Adipose tissue (tissue), 3 donors: ENCODE measurements at places on chromosomes 3 and 15. TPM values are rescaled to one million over a fixed set of nuclear protein-coding genes. Genes with fewer than 3 reads are reported as not detected.

Gene MKRN3
- polyA plus RNA-seq = 0.45 TPM

Gene FANCD2OS
- not detected for polyA plus RNA-seq

Gene ATP13A4
- polyA plus RNA-seq = 0.51 TPM

Gene CFAP92
- 0.21 TPM for polyA plus RNA-seq

Gene TNNC1
- polyA plus RNA-seq = 11.6 TPM

Gene RCCD1
- polyA plus RNA-seq = 7.9 TPM

Gene RTP3
- polyA plus RNA-seq = not detected

Gene SLC2A2
- polyA plus RNA-seq = not detected

Gene NUP210
- 0.67 TPM for polyA plus RNA-seq

Gene SLC7A14
- polyA plus RNA-seq = under 0.01 TPM

Gene LYSMD2
- polyA plus RNA-seq = 6.5 TPM

Gene BCL2A1
- polyA plus RNA-seq = 1.2 TPM

Gene PLIN1
- 1,761 TPM for polyA plus RNA-seq

Gene CLSTN2
- polyA plus RNA-seq = 5.6 TPM

Gene CACNA2D3
- polyA plus RNA-seq = 0.08 TPM

Gene CASR
- polyA plus RNA-seq = not detected

Gene SERPINI1
- 36.7 TPM for polyA plus RNA-seq
